ENCODE measurements at places on chromosomes 5 and 9.

DNA sequence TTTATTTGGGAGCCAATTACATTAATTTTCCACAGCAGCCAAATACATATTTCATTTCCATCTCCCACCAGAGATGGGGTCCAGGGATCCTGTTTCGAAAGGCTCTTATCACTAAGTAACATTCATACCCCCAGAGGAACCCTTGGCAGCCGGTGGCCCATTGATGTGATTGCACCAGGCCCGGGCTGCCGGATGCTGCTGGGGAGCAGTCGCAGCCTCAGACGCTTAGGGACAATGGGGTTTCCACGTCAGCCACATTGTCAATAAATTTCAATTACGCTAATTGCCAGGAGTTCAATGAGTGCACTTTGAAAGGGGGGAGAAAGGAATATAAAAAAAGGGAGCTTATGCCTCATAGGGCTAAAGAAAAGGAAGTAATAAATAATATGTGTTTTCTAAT is 478.8 kb upstream of the ADAMTS16 start:
- no peak for DNase-seq

DNA sequence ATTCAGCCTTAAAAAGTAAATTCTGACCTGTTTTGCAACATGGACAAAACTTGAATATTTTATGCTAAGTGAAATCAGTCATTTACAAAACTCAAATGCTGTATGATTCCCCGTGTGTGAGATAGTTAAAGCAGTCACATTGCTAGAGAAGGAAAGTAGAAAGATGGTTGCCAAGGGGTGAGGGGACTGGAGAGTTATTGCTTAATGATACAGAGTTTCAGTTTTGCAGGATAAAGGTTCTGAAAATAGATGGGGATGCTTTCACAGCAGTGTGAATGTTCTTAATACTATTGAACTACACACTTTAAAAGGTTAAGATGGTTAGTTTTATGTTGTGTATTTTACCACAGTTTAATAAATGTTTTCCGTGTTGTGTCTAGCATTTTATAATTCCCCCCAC is 51.2 kb downstream of the SGCD start:
- DNase-seq, result no peak

DNA sequence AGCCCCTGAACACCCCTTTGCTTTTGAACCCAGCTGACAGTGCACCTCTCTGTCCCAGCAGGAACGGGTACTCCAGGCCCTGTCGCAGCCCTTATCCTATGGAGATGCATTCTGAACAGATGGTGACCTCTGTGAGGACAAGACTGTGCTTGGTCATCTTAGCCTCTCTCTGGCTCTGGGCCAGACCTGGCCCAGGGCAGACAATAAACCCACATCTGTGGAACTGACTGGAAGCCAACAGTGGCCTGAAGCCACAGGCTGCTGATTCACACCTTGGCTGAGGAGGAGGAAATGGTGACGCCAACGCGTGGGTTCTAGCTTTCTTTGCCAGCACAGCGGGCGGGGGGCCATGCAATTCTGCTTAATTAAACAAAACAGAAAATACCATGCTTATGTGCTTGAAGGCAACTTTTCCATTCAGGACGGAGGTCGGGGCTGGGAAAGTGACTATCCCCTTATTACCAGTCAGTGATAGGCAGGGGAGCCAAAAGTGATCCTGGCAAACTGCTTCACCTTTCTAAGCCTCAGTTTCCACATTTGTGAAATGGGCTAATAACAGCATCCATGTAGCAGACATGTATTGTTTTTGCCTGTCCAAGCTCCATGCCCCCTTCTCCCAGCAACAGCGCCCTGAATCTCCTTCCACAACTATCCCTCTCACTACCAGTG is 10.8 kb downstream of the SH3PXD2B start:
- peak; percentile 89 for DNase-seq

DNA sequence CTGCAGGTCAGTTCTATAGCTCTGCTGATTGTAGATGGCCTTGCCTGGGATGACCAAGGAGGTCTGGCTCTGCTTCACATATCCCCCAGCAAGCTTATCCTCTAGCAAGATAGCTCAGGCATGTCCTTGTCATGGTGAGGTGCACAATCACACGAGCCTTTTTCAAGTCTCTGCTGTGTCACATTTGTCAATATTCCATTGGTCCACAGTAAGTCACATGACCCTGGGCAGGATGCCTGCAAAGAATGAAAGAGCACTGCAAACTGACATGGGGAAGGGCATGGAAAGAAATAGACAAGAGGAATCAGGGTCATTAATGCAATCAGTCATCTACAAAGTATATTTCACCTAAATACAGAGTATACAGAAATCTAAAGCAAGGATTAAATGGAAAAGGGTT is 142.0 kb downstream of the RORB start:
- DNase-seq, result no peak

- DNase-seq, result no peak
These were observed 537.5 kb upstream of the WWC1 start for GRCh38 chr5:167753725-167754490.

DNA sequence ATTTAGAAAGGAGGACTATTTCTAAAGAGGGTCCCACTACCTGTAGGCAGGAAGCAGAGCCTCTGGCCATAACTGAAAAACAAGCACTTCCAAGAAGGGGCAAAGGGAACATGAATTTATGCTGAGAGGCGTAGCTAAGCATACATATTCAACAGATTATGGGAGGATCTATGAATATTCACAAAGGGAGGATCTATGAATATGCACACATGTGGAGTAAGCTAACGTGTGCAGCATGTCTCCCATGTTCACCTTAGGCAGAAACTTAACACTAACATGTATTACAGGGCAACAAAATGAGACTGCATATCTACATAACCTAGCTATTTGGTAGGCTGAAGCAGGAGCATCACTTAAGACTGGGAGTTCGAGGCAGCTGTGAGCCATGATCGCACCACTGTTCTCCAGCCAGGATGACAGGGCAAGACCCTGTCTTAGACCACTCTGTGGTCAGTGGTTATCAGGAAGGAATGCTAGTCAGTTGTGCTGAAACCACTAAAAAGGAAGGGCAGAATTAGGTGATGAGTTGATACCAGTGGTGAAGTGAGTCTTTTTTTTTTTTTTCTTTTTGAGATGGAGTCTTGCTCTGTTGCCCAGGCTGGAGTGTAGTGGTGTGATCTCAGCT is 20.8 kb downstream of the FXN start:
- no peak for DNase-seq
